ENCODE measurements at places on chromosomes 5 and 9. TPM values are rescaled to one million over a fixed set of nuclear protein-coding genes. Genes with fewer than 3 reads are reported as not detected.

GRCh38 chr9:122406070-122406890 is 35.5 kb downstream of the PTGS1 start:
- H3K27me3 ChIP-seq: no peaks in the 10 kb centered on the region
- DNase-seq: no peak
- no peaks in the 10 kb centered on the region for H3K4me1 ChIP-seq
- no peak overlapping the region for H3K27ac ChIP-seq

GRCh38 chr5:169097374-169098326 is 203.3 kb downstream of the SLIT3 start:
- no peaks in the 10 kb centered on the region for H3K27me3 ChIP-seq
- H3K27ac ChIP-seq: peak overlapping the region; percentile 28
- DNase-seq: no peak
- no peak overlapping the region for H3K4me3 ChIP-seq

DNA sequence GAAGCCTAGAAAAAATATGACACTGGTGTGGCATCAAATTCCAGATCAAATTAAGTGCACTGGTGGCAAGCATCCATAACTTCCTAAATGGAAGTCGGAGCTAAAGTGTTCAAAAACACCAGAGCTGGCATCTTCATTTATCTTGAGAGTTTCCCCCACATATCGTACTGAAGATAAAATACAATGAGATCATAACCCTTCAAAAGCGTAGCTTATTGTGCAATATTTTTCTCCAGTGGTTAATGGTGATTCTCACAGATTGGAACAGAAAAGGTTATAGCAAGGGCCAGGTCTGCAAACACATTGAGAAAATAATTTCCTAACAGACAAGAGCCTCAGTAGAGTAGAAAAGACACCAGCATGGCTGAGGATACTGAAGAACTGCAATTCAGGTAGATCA is 147.6 kb downstream of the SEMA5A start:
- no peak for DNase-seq
- H3K4me3 ChIP-seq: no peak overlapping the region
- H3K36me3 ChIP-seq: no peaks in the 10 kb centered on the region
- no peaks in the 10 kb centered on the region for H3K27me3 ChIP-seq

GRCh38 chr5:71719063-71719964 is at the start of gene CARTPT:
TSS of gene CARTPT (plus strand) at chr5:71719275. CDS start at chr5:71719294, 19 bp downstream.
- H3K36me3 ChIP-seq: no peaks in the 10 kb centered on the region
- no peak within 1 kb of the TSS for H3K27ac ChIP-seq
- DNase-seq: no peak
- H3K4me3 ChIP-seq: no peak within 1 kb of the TSS
- no peaks in the 10 kb centered on the region for H3K4me1 ChIP-seq

- H3K4me1 ChIP-seq: peaks cover 17% of the 10 kb centered on the region
- H3K27me3 ChIP-seq: no peaks in the 10 kb centered on the region
- peak overlapping the region; percentile 99 for H3K4me3 ChIP-seq
- DNase-seq: peak; percentile 47
Measured at GRCh38 chr5:58459146-58460001, 512 bp downstream of the PLK2 start.

GRCh38 chr9:105093685-105094084 is 150.8 kb upstream of the SLC44A1 start:
- H3K27ac ChIP-seq: no peak overlapping the region
- H3K4me3 ChIP-seq: no peak overlapping the region
- no peak for DNase-seq
- H3K4me1 ChIP-seq: peaks cover 26% of the 10 kb centered on the region
- no peaks in the 10 kb centered on the region for H3K36me3 ChIP-seq

GRCh38 chr9:71765693-71766092 is 2.6 kb downstream of the CEMIP2 start:
- no peak overlapping the region for H3K27ac ChIP-seq
- no peak overlapping the region for H3K4me3 ChIP-seq
- DNase-seq: no peak
- H3K4me1 ChIP-seq: peaks cover 5% of the 10 kb centered on the region
- H3K36me3 ChIP-seq: no peaks in the 10 kb centered on the region

DNA sequence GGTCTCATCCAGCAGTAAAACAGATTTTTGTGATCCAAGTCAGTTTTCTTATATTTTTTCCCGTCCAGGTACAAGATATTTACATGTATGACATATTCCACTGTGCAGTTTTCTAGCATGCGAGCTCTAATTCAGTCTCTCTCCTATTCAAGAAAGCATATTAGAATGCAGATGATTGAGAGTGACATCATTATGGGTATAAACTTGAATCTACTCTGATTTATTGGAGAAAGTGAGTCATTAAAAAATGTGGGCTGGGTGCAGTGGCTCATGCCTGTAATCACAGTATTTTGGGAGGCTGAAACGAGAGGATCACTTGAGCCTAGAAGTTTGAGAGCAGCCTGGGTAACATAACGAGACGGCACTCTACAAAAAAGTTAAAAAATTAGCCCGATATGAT is 6.2 kb downstream of the FER start:
- no peaks in the 10 kb centered on the region for H3K36me3 ChIP-seq
- H3K4me3 ChIP-seq: no peak overlapping the region
- no peak for DNase-seq
- H3K27me3 ChIP-seq: no peaks in the 10 kb centered on the region
- H3K4me1 ChIP-seq: no peaks in the 10 kb centered on the region

GRCh38 chr5:14572385-14572784 is 9.2 kb upstream of the OTULINL start:
- no peak overlapping the region for H3K4me3 ChIP-seq
- no peaks in the 10 kb centered on the region for H3K27me3 ChIP-seq
- H3K4me1 ChIP-seq: no peaks in the 10 kb centered on the region
- no peak overlapping the region for H3K27ac ChIP-seq
- DNase-seq: no peak

GRCh38 chr9:132214027-132214622 is 52.3 kb downstream of the NTNG2 start:
- H3K4me3 ChIP-seq: no peak overlapping the region
- H3K4me1 ChIP-seq: peaks cover 10% of the 10 kb centered on the region
- DNase-seq: no peak
- no peak overlapping the region for H3K27ac ChIP-seq
- H3K36me3 ChIP-seq: no peaks in the 10 kb centered on the region

- no peak for DNase-seq
- no peaks in the 10 kb centered on the region for H3K36me3 ChIP-seq
- no peaks in the 10 kb centered on the region for H3K27me3 ChIP-seq
- H3K4me1 ChIP-seq: no peaks in the 10 kb centered on the region
Measured at GRCh38 chr5:68710514-68710913, 383.3 kb upstream of the SLC30A5 start.

CTXN3 gene
- not detected for total RNA-seq

SMIM33 gene
- total RNA-seq: not detected

SLC6A3 gene
- total RNA-seq: not detected

Measured in Caco-2 (cell line).